Stimulated activated CD4-positive, alpha-beta T cell treated with anti-CD3 and anti-CD28 coated beads, TNF-alpha, amount 100 ng/mL, for 48 hours (primary cell): ENCODE measurements at places on chromosomes 7 and 10.
A peak's percentile ranks its signal among the peaks of the same experiment; 100 is the strongest.

GRCh38 chr10:30701451-30702173, 72.1 kb upstream of the LYZL2 start:
- DNase-seq, result peak; percentile 88

- no peak for DNase-seq
Measured at GRCh38 chr7:158267742-158268435, 319.7 kb downstream of the PTPRN2 start.

DNA sequence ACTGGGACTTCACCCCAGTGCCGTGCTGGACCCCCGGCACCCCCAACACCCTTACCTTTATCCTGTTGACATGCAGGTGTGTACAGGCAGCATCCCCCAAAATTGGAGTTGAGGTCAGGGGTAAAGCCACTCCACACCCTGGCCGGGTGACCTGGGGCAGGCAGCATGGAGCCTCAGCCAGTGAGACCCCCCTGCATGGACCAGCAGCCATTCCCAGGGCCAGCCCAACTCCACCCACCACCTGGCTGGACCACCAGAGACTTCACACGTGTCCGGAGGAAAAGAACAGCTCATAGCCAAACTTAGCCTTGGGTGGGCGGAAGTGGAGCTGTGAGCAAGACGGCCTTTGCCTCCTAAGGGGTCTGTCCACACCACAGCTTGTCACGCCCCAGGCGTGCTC, 413.0 kb upstream of the FOXK1 start:
- no peak for DNase-seq

DNA sequence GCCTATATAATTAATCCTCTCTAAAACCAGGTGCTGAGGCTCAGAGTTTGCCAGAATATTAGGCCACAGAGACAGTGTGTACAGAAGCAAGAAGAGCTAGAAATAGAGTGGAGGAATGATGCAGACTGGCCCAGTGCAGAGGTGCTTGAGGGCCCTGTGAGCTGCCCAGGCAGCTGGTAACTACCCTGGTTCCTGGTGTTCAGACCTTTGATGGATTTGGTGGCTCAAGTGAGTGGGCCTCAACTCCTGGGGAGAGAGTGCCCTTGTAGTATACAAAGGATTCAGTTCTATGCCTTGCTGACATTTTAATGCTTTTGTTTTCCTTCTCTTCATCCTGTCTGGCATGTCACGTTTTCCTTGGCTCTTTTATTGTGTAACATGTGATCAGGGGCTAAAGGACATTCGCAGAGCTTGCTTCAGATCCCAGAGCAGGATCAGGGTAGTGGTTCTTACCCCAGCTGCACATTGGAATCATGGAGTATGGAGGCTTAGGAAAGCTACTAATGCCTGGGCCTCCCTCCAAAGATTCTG, 20.0 kb downstream of the LRRC4 start:
- DNase-seq, result no peak

DNA sequence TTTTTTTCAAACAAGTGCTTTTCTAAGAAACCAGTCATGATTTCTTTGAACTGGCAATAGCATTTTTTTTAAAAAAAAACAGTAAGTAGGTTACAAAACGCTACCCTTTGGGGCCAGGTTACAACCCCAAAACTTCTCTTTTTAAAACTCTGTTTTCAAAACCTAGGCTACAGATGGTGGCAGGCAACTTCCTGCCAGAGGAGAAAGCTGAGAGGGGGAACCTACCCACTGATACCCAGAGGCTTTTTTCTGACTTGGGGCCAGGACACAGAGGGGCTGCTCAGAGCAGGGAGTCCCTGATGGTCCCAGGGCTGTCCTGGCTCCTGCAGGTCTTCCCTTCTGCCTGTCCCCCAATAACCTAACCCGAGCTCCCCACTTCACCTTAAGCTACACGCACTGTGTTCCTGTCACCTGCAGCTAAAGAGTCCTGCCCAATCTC, 6.9 kb downstream of the STN1 start:
- DNase-seq, result no peak

- DNase-seq, result no peak
Measured at GRCh38 chr10:11097686-11098085, 80.0 kb downstream of the CELF2 start.

DNA sequence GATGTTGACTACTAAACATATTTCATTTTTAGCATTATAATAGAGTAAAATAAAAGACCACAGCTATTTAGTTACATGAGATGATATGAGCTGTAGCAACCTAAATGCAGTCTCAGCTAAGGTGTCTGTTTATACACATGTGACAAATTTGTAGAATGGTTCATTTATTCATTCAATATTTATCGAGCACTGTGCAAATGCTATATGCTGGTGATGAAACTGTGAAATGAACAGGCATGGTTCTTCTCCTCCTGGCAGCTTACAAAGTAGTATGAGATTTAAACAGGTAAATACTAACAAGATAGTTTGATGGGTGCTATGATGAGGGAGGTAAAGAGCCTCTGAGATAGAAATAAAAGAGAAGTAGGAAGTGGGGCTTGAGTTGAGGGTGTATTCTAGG, 60.8 kb downstream of the LRGUK start:
- no peak for DNase-seq

GRCh38 chr7:155809947-155810769, 2.1 kb downstream of the SHH start:
- DNase-seq, result no peak

GRCh38 chr7:66250711-66251110, 45.6 kb downstream of the TPST1 start:
- DNase-seq, result no peak
